ENCODE measurements at places on chromosomes 11 and 22. TPM values are rescaled to one million over a fixed set of nuclear protein-coding genes. Genes with fewer than 3 reads are reported as not detected.

Gene SLC35E4
- total RNA-seq = 2.1 TPM

Gene UPB1
- 0.52 TPM for total RNA-seq

Gene TMPRSS4
- not detected for total RNA-seq

Gene RCOR2
- total RNA-seq = 4.2 TPM

Gene CCDC81
- 0.52 TPM for total RNA-seq

Gene SPON1
- 20.4 TPM for total RNA-seq

Gene SAMM50
- 59.5 TPM for total RNA-seq

Gene ZP1
- not detected for total RNA-seq

Gene AQP11
- total RNA-seq = 0.52 TPM

Gene UBASH3B
- 4.2 TPM for total RNA-seq

Gene OR4A16
- not detected for total RNA-seq

Gene LRRC32
- total RNA-seq = 6.3 TPM

Gene SCN3B
- total RNA-seq = 8.9 TPM

Gene SEZ6L
- total RNA-seq = 0.52 TPM

Gene CDKN1C
- 209 TPM for total RNA-seq

Gene NAALADL1
- total RNA-seq = 8.4 TPM

Data from skeletal muscle tissue (tissue), 5 donors.